A549 treated with Hydrocortisone at 1 μM for 4 hours (cell line): ENCODE measurements at places on chromosomes 1 and 21. TPM values are rescaled to one million over a fixed set of nuclear protein-coding genes. Genes with fewer than 3 reads are reported as not detected.

GCSAML gene
- not detected in 5 replicates for total RNA-seq

TMEM52 gene
- total RNA-seq: 0.44 to 1.4 TPM (median 0.93 TPM) in 5 replicates

MIXL1 gene
- 0.03 to 0.21 TPM (median 0.13 TPM) in 3 of 5 replicates, not detected in the others for total RNA-seq

PLA2G2A gene
- total RNA-seq: not detected in 5 replicates

PCP4L1 gene
- total RNA-seq: 0.09 to 0.17 TPM (median 0.12 TPM) in 4 of 5 replicates, not detected in the other

DPH2 gene
- 34.8 to 42.5 TPM (median 35.4 TPM) in 5 replicates for total RNA-seq

BCAN gene
- total RNA-seq: 0.12 to 0.13 TPM in 2 of 5 replicates, not detected in the others

VSIG8 gene
- 0.08 to 0.15 TPM in 2 of 5 replicates, not detected in the others for total RNA-seq

SMIM1 gene
- total RNA-seq: 0.41 to 1.5 TPM (median 0.71 TPM) in 5 replicates

TRIM58 gene
- total RNA-seq: not detected in 5 replicates
